ENCODE measurements at places on chromosomes 7 and 10.
A peak's percentile ranks its signal among the peaks of the same experiment; 100 is the strongest.

DNA sequence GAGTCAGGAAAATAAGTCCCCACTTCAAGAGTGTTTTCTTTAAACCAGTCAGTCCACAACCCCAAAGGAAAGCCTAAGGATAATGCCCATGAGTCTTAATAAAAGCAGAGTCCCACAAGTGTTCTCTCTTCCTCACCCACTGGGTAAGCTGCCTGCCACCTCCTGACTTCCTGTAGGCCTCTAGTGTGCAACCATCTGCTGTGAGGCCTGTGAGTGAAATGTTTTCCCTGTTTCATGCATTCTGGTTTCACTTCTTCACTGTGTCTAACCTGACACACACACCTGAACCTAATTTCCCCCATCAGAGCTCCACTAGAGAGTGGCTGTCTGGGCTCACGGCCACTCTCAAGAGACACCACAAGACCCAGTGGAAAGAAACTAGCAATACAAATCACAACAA is 38.9 kb upstream of the GDF10 start:
- DNase-seq = no peak

- no peak for DNase-seq
These were observed 334.6 kb downstream of the PTPRN2 start for GRCh38 chr7:158252837-158253669.

DNA sequence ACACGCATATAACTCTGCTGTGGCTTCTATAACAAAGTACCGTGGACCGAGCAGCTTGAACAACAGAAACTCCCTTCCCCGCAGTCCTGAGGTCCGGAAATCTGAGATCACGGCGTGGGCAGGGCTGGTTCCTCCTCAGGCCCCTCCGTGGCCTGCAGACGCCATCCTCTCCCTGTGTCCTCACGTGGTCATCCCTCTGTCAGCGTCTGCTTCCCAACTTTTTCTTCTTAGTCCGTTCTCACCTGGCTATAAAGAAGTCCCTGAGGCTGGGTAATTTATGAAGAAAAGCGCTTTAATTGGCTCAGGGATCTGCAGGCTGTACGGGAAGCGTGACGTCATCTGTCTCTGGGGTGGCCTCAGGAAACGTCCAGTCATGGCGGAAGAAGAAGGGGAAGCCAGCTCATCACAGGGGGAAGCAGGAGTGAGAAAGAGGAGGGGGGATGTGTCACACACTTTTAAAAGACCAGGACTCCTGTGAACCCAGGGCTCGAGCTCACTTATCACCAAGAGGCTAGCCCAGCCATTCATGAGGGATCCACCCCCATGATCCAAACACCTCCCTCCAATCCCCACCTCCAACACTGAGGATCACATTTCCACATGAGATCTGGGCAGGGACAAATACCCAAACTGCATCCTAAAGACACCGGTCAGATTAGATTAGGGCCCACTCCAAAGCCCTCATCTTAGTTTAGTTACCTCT is 91.2 kb upstream of the INSIG1 start:
- peak; percentile 96 for DNase-seq

- DNase-seq = no peak
These were observed 9.3 kb upstream of the SPOCK2 start for GRCh38 chr10:72097448-72098300.

Data from dermis microvascular lymphatic vessel endothelial cell (primary cell).